ENCODE measurements at places on chromosomes 2 and 18.

GRCh38 chr2:3291750-3292149 is 85.9 kb downstream of the EIPR1 start:
- DNase-seq, result no peak

GRCh38 chr2:86199834-86200177 is 549 bp downstream of the MRPL35 start:
- no peak for DNase-seq

DNA sequence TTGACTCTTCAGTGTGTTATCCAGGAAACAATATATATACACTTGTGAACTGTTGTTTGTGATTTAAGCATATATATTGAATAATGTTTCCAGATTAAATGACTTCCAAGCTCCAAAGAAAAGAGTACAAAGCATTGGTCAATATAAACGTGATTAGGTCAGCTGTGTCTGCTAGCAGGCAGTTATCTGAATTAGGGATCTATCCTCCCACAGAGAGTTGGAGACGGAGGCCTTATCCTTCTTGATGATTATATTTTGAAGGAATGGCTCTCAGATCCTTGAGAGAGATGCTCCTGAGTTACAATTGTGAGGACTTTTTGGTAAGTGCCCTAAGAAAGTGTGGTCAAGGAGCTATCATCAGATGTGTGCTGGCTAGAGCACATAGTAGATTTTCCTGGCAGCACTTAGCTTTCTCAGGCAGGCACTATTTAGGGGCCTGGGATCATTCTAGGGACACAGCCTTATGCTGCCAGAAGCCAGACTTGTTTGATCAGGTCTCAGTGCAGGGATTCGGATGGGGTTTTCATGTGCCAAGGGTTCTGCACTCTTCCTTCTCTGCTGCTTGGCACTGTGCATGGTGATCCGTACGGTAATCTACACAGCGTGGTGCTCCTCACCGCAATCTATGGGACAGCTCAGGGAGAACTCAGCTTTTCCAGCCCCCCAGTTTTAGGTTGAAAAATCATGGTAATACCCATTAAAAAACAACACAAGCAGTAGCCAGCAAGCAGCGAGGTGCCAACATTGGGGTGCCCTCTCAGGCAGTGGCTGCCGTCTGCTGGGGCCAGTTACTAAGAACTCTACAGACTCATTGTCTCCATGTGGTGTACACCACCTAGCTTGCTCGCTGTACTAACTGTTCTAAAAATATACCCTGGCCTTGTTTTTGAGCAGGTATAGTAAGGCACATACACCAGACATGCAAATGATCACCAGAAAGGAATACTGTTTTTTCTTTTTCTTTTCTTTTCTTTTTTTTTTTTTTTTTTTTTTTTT is 8.0 kb upstream of the ZDBF2 start:
- no peak for DNase-seq

DNA sequence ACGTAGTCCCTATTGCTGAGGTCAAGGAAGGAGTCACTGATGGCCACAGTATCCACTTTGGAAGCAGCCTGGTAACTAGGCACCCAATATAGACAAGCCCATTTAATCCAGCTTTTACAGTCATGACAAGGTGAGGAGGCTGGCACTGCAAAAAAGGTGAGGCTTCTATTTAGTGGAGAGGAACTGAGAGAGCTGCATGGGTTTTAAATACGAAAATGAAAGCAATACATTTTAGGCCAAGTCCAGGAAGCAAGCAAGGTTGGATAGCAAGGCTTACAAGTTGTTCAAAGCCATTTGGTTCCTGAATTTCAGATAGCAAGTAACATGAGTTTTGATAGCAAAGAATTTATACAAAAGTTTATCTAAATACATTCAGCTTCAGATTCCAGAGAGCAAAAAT is 80.4 kb downstream of the SGPP2 start:
- DNase-seq, result no peak

DNA sequence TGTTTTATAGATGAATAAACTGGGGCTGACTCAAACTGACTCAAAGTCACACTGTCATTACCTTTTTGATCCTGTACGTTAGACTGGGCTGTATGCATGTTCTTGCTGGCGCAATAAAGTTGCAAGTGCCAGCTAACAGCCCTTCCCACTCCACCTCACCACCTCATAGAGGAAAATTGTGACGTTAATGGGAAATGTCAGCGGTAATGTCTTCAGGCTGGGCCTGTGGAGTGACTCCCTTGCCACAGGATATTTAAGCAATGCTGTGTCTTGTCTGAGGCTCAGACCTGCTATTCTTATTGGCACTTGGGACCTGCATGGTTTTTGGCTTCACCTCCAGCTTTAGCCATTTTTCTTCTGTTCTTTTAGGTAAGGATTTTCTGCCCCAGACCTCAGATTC is 25.2 kb upstream of the CASP10 start:
- peak; percentile 73 for DNase-seq

GRCh38 chr2:82411071-82411470 is 2048.0 kb downstream of the SUCLG1 start:
- peak; percentile 4 for DNase-seq

GRCh38 chr2:219995991-219996765 is 368.7 kb downstream of the SLC4A3 start:
- DNase-seq, result no peak

- DNase-seq, result no peak
Measured at GRCh38 chr2:107992069-107992468, 5.7 kb downstream of the SLC5A7 start.

DNA sequence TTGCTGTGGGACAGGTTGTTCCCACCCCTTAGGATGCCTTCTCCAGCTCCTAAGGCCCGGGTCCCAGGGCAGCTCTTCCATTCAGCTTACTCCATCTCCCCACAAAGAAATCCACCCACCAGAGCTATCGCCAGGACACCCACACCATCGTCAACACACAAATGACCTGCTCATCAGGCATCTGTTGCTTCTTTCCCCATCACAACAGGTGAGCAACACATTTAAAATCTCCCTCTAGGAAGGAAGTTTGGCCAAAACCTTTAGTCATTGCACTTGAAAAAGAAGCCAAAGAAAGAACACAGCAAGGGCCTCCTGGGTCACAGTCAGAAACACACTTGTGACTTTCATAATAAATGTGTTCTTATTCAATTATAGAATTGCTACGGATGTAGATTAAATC is 289.0 kb downstream of the PIEZO2 start:
- DNase-seq, result no peak

DNA sequence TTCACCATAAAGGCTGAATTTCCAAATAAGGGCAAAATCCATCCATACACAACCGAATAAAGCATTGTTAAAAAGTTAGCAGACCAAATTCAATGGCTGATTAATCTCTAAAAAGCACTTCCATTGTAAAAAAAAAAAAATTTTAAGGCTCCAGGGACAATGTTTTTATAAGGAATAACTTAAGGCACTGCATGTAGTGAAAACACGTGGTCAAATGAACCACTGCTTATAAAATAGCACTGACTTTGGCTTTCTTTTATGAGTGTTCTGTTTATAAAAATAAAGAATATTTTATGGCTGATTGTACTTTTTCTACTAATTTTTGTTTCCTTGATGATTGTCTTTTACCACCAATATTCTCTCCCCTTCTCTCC is 409.3 kb upstream of the KCNH7 start:
- DNase-seq, result no peak

- peak; percentile 97 for DNase-seq
Measured at GRCh38 chr2:231514225-231514950, 15.9 kb downstream of the NMUR1 start.

GRCh38 chr2:27897717-27898116 is 7.2 kb downstream of the BABAM2 start:
- DNase-seq, result no peak

DNA sequence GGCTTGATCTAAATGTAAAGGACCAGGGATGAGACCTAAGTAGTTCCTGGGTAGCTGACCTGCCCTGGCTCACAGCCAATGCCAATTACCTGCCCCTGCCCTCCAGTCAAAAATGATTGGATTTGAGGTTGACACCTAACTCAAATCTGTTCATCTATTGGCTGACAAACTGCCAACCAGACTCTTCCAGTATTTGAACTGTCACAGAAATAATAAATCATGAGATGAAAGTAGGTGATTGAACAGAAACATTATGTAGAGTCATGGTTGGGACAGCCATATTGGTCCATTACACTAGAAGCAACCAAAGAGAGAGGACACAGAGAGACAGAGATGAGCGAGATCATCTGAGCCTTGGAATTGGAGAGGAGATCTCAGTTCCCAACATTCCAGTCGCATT is 109.1 kb downstream of the ATL2 start:
- DNase-seq, result no peak

GRCh38 chr2:37558623-37559022 is 112.8 kb downstream of the CDC42EP3 start:
- no peak for DNase-seq

GRCh38 chr2:58533376-58533775 is 292.3 kb upstream of the FANCL start:
- no peak for DNase-seq

DNA sequence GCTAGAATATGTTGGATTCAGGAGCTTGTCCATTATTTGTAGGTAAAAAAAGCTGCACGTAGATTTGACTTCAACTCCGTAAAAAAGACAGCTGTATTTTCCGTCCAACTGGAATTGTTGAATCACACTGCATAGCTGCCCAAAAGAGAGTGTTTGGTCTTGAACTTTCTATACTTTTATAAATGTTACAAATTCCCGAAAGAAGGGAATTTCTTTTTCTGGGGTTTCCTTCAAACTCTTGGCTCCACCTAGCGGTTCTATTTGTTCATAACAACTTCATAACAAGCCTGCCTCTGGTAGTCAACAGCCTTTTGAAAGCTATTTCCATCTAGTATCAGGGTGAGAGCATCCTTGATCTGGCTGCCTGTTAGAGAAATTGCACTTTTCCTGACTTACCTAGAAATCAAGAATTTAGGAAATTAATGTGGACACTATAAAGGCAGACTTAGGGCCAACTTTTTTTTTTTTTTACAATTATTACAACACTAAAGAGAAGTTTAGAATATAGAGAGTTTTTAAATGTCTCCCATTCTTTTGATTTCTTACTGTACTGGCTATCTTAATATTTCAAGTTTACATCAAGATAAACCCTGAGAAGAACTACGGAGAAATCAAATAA is 48.1 kb downstream of the TMEM185B start:
- peak; percentile 58 for DNase-seq

GRCh38 chr2:29966266-29966665 is 44.9 kb upstream of the ALK start:
- DNase-seq, result no peak

- no peak for DNase-seq
Measured at GRCh38 chr2:74648009-74648443, at the start of gene M1AP. M1AP (minus strand) TSS chr2:74648330; CDS start chr2:74640275, 8,055 bp downstream.

GRCh38 chr2:29014811-29015421 is 33.8 kb downstream of the TOGARAM2 start:
- DNase-seq, result no peak

GRCh38 chr2:197280015-197280702 is 30.4 kb downstream of the ANKRD44 start:
- DNase-seq, result no peak

DNA sequence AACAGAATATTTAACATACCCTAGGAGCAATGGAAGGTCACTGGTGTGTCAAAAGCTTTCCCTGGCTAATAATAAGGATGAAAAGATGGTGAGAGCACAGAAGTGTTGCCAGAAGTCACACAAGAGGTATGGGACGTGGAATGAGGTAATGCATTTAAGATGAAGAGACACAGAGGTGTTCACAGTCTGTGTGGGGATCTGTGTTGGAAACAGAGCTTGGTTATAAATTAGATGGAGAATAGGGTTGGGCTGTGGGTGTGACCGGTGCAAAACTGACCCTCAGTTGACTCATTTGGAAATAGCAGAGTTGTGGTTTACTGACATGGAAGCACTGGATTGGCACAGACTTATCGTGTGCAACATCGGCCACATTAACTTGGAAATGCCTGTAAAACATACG is 372.5 kb downstream of the SATB2 start:
- no peak for DNase-seq

- DNase-seq, result no peak
Measured at GRCh38 chr2:134375935-134376334, 122.1 kb downstream of the MGAT5 start.

GRCh38 chr2:156311976-156312375 is 20.5 kb downstream of the NR4A2 start:
- DNase-seq, result no peak

DNA sequence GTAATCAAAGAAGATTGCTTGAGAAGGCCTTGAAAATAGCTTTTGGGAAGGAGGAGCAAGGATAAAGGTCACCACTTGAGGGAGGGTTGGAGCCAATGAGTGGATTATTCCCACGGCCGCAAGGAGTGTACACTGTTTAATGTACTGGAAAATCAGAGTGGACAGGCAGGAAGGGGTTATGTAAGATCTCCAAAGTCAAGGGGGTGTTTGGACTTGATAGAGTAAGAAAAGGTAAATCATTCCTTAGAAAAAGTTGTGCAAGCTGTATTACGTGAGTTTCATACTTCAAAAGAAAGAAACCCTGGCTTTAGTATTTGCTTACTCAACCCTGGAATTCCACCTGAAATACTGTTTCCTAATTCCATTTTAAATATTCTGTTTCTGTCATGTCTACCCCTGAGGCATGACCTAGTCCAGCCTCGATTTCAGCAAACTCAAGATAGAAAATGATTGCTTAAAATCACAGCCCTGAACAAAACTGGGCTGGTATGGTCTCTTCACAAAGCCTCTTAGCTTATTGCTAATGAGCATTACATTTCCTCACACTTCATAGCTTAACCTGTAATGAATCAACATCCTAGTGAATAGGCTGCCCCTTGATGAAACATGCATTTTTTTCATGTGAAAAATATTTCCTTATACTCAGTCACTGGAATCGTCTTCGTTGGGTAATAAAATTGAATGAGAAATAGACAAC is 1.1 kb downstream of the MREG start:
- DNase-seq, result no peak

GRCh38 chr2:52704251-52704650 is 1063.4 kb upstream of the CHAC2 start:
- DNase-seq, result no peak

DNA sequence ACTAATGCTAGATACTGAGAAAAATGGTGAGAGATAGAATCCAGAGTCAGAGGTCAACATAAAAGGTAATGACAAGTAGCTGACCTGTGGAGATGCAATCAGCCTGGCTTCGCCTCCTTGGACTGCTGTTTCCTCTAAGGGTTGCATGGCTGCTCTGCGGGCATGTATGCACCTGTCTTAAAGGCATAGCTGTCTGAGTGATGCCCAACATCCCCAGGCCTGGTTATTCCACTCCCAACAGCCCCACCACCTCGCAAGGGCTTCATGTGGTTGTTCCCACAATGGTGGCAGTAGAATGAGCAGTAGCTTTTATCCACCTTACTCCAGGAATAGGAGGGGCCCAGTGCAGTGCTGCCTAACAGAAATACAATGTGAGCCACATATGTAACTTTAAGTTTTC is 69.7 kb upstream of the ALK start:
- DNase-seq, result no peak

DNA sequence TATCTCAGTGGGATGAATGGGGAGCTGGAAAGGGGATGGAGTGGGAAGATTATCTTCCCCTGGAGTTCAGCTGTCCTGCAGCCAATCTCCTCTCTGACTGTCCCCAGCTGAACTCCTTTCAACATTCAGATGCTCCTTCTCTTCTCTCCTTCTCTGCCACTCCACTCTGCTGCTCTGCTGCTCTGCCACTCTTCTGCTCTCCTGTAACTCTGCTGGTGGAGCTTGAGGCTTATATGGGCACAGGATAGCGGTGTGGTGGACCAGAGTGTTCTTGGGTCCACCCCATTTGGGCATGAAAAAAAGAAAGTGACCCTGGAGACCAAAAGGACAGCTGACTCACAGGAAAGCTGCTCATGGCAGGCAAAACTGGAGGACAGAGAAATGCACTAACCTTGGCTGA is 26.6 kb downstream of the FAHD2B start:
- DNase-seq, result no peak
